Activated CD4-positive, CD25-positive, alpha-beta regulatory T cell (primary cell): ENCODE measurements at places on chromosomes 7 and 10.
A peak's percentile ranks its signal among the peaks of the same experiment; 100 is the strongest.

GRCh38 chr7:97407106-97407505 is 289.6 kb downstream of the SDHAF3 start:
- no peak for DNase-seq

GRCh38 chr7:3194501-3195141 is 106.4 kb upstream of the SDK1 start:
- DNase-seq = no peak

GRCh38 chr7:74709880-74710671 is 52.6 kb downstream of the GTF2I start:
- DNase-seq = no peak

DNA sequence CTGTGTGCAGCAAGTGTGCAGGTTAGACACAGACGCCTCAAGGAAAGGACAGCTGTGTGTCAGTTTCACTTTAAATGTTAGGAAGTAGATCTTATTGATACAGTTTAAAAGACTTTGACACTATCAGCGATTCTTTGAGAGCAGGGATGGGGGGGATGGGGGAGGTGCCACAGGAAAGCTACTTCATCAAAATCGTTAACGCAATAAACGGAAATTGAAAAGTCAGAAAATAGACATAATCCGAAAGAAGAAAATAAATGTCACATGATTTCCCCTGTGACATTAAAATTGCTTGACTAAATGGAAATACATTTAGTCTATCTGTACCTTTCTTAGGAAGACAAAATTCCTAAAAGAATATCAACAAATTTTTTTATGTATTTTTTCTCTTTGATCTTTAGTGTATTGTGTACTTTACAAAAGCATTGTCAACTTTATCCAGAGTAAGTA is 476 bp upstream of the ZNF33B start:
- DNase-seq = no peak

GRCh38 chr7:158263964-158264748 is 323.5 kb downstream of the PTPRN2 start:
- DNase-seq = no peak

- DNase-seq = no peak
Observed at GRCh38 chr7:95886501-95887090, 114.2 kb downstream of the DYNC1I1 start.

GRCh38 chr7:55086413-55087201 is 67.8 kb downstream of the EGFR start:
- DNase-seq = no peak

- DNase-seq = no peak
Observed at GRCh38 chr7:115474137-115474536, 552.2 kb downstream of the MDFIC start.

DNA sequence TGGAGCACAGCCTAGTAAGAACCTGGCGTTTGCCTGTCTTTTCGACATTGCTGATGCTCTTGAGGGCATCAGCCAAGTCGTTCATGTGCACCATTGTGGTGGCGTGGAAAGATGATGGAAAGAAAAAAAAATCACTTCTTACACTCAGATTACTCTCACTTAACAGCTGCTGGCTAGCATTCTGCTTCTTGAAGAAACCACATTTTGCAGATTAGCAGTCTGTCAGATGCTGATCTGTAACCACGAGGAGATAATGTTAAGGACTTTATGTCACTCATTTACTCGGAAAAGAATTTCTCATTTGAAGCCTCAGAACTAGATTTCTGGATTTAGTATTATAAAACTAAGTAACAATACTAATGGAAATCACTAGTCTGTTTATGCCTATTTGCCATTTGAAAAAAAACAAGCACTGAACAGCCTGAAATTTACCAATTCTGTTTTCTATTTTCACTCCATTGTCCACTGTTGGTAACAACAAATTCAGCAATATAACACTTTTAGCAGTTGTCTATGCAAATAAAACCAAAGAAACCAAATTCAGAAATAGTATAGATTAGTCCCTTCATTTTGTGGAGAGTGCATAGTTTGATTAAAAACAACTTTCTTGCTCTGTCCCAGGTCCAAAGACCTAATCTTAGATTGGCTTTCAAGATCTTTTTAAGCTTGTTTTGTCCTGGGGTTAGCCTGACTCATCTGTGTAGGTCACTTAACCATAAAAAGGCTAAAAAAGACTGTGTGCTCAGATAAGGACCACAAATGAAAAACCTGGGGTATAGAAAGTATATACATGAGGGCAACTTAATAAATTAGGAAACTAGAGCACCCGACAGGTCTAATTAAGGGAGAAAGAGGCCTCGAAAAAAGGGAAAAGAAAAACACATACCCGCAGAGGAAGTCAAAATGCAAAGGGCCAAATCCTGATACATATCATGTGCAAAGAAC is 67.5 kb downstream of the NT5C2 start:
- no peak for DNase-seq

GRCh38 chr7:70589590-70589989 is 542.4 kb upstream of the GALNT17 start:
- DNase-seq = no peak

DNA sequence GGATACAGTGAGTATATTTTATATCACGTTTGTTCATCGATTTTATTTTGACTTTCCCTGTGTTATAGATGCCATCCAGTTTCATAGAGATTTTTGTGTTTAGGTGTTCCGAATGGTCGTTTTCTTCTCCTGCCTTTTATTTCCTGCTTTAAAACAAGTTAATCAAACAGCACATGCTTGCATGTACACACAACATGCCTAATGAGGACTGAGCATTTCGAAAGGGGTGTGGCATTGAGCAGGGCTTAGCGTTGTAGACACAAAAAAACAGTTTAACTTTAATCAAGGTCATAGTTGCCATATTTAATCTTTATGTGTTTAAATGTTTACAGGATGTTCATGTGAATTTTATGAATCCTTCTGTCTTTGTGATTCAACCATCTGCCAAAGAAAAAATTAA is 430.5 kb upstream of the GALNT17 start:
- no peak for DNase-seq

GRCh38 chr7:116259871-116260440 is 49.6 kb downstream of the TES start:
- no peak for DNase-seq

DNA sequence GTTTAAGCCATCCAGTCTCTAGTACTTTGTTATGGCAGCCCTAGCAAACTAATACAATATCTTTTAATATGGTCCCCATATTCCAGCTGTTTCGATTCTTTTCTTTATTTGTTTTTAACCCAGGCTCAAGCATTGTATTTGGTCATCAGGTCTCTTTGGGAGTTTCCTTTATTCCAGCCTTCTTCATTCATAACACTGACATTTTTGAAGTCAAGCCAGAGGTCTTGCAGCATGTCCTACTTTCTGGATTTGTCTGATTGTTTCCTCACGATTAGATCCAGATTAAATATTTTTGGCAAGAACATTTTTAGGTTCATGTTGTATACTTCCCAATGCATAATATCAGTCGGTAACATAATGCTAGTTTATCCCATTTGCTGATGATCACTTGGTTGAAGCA is 11.8 kb downstream of the SLC25A13 start:
- no peak for DNase-seq

DNA sequence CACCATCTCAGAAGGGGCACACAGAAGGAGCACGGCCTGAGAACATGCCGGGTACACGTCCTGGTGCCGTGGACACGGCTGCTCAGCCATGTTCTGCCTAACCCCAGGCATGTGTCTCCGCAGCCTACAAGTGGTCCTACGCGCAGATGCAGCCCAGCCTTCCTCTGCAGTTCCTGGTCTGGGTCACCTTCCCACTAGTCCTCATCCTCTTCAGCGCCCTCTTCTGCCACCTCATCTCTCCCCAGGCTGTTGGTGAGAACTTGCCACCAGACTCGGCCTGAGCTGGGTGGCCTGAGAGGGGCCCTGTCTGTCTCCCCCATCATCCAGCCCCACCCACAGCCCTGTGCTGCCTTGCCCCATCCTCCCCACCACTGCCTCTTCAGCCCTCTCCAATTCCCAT is 5.3 kb downstream of the CLCN1 start:
- no peak for DNase-seq

DNA sequence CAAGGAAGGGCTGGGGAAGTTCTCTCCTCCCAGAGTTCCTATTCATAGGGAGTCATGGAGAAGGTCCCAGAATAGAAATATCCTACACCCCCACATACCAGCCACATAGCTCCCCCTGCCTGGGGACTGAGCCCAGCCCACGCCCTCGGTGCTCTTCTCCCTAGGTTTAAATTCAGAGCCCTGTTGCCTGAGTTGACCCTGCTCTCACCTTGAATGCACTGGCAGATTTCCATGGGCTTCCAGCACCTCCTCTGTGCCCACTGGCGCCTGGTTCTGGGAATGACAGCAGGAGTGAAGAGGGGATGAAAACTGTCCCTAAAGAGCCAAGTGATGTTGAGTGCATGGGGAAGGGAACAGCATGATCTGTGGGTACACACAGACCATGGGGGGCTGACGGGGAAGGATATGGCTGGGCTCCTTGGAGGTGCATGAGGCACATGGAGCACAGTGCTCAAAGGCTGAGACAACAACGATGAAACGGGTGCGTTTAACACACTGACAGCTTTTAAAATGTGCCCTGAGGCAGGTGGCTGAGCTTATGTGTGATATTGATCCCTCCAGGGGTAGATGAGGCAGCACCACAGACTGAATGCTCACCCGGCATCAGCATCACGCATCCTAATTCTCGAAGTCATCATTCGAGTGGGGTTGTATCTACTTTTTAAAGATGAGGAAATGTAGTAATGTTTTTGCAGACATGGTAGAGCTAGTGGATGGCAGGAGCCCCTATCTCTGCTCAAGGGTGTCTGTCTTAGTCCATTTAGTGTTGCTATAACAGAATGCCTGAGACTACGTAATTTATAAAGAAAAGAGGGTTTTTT is 53.7 kb upstream of the IGFBP3 start:
- no peak for DNase-seq

DNA sequence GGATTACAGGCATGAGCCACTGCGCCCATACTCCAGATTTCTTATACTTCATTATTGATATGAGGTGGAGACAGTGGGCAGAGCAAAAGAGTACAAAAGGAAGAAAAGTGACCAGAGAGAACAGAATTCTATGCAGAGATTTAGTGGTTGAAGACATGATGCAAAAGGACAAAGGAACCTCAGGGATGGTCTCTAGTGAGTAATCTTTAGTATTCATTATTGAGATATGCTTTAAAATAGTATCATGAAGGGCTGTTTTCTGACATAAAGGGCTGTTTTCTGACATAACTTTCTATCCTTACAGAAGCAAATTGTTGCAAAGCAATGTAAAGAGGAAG is 81.2 kb upstream of the OIT3 start:
- DNase-seq = no peak

DNA sequence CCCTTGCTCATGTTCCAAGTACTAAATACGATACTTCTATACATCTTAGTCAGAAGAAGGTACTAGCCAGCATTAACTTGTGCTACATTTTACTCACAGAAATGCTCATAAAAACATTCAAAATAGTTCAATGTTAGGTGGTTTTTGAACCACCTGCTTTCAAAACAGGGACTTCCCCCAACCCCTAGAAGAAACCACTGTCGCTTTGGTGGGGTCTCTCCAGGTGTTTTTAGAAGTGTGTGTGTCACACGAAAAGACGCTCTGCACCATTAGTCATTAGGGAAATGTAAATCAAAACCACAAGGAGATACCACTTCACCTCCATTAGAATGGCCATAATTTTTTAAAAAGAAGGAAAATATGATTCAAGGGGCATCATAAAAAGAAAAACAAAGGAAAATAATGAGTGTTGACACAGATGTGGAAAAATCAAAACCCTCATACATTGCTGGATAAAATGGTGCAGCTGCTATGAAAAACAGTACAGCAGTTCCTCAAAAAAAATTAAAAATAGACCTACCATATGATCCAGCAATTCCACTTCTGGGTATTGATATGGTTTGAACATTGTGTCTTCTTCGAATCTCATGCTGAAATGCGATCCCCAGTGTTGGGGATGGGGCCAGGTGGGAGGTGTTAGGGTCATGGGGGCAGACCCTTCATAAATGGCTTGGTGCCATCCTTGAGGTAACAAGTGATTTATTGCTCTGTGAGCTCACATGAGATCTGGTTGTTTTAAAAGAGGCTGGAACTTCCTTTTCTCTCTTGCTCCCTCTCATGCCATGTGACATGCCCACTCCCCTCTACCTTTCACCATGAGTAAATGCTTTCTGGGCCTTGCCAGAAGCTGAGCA is 74.2 kb downstream of the MALSU1 start:
- DNase-seq = peak; percentile 8

DNA sequence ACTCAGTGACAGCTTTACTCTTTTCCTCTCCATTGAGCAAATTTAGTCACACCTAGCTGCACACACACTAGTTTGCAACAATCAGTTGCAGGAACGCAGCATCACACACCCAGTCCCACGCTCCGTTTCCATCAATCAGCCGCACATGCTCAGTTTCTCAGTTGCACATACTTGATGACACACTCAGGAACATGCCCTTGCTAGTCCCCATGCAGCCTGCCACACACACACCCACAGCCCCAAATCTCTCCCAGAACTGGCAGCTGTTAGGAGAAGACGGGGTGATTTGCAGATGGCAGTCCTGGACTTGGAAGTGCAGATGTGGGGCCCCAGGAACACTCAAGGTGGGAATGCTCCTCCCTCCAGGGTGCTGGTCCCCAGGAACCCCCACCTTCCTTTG is 7.7 kb downstream of the LBX1 start:
- no peak for DNase-seq

DNA sequence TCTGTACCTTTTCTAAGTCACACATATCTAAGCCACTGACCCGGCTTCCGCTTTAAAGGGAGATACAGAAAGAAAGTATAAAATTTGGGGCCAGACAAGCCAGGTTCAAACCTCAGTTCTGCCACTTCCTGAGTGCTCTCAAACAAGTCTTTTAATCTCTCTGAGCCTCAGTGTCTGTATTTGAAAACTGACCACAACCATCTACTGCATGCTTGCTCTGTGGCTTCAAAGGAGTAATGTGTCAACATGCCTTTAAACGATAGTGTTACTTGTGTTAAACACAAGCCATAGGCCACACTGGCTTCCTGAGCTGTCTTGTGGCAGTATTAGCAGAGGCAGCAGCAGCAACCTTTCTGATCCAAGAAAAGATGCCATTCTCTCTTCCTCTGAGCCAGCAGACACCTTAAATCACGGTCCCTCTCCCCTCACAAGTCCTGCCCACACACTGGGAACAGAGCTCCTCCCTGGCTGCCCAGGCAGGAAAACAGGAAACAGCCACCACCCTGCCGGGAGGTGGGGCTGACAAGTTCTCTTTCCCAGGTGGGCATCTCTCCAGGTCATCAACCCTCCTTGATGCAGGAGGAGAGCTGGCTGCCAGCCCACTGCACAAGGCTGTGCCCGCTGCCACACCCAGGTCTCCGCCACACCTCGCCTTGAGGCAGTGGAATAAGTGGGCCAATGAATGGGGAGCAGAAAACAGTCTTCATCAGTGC is 10.7 kb downstream of the HIP1 start:
- DNase-seq = no peak
